Occipital lobe (tissue), 3 donors: ENCODE measurements at places on chromosomes 12 and 14. TPM values are rescaled to one million over a fixed set of nuclear protein-coding genes. Genes with fewer than 3 reads are reported as not detected.

Gene NOS1
- total RNA-seq: 1.2 TPM

Gene ARHGEF40
- total RNA-seq: 15.9 TPM

Gene A2ML1
- 1.2 TPM for total RNA-seq

Gene SMCO3
- total RNA-seq: not detected

Gene ACOT4
- 1.7 TPM for total RNA-seq

Gene FOXN4
- total RNA-seq: 0.16 TPM

DNA sequence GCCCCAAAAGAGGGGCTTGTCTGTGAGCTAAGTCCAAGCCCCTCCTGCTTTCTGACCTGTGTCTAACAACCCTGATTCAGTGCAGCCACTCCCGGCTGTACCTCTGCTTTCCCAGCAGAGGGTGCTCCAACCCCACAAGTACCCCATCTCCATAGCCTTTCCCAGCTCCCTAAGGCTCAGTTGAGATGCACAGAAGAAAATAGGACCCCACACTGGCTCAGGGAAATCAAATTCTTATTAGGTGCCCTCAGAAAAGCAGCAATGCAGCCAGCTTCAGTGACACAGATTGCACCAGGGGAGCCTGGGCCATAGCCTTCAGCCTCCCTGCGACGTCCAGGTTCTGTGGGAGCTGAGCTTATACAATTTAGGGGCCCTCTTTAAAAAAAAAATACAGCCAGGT lies 49.9 kb downstream of the LRRC74A start:
- peak; percentile 34 for DNase-seq

GRCh38 chr12:105107171-105107493 lies 399 bp upstream of the WASHC4 start:
- peak; percentile 56 for DNase-seq

- DNase-seq: no peak
Measured at GRCh38 chr12:122064780-122065588, 13.6 kb upstream of the MLXIP start.

- DNase-seq: no peak
Measured at GRCh38 chr12:41653386-41654326, 465.5 kb downstream of the PDZRN4 start.

GRCh38 chr12:112270673-112271072 lies 111.6 kb downstream of the HECTD4 start:
- no peak for DNase-seq

DNA sequence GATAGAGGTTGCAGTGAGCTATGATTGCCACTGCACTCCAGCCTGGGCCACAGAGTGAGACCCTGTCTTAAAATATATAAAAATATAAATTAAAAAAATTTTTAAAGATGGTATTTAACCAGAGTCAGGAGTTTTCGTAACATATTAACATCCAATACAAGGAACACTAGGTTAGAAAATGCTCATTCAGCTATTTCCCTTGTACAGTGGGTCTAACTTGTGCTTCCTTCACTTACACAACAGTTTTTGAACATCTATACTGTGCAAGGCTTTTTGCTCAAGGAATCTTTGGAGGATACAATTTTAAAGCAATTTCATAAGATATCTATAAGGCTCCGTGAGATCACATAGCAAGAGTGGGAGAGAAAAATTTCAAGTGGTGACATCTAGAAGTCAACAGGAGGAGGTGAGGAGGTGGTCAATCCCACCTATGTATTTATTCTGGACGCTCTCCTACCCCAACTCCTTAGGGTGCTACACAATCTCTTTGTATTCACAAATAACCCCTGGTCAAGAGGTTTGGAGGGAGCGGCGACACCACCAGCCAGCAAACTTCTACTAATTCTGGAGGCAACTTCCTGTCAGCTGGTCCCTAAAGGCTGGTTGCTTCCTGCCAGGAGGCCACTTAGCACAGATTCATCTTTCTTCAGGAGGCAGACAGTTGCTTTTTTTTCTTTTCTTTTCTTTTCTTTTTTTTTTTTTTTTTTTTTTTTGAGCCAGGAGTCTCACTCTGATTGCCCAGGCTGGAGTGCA lies 22.2 kb downstream of the DUSP16 start:
- no peak for DNase-seq

- no peak for DNase-seq
Measured at GRCh38 chr12:29796823-29797263, 13.1 kb upstream of the TMTC1 start.

- DNase-seq: no peak
Measured at GRCh38 chr14:103713304-103714062, 1.8 kb downstream of the XRCC3 start.

DNA sequence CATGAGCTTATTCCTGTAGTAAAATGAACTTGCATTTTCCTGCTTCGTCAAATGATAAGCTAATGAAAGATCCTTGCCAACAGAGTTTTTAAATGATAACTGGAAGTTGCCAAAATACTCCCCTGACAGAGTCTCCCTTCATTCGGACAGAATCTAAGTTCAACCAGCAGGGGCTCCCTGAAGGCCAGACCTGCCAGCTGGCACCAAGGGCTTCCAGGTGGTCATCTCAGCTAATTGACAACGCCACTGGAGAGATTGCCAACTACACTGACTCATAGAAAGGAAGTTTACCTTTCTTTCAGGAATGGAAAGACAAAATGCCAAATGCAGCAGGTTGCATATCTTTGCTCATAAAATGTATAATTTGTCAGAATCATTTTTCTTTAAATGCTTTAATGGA lies 462.8 kb downstream of the GXYLT1 start:
- no peak for DNase-seq

- no peak for DNase-seq
Measured at GRCh38 chr14:92215579-92215978, 93.8 kb downstream of the CPSF2 start.

DNA sequence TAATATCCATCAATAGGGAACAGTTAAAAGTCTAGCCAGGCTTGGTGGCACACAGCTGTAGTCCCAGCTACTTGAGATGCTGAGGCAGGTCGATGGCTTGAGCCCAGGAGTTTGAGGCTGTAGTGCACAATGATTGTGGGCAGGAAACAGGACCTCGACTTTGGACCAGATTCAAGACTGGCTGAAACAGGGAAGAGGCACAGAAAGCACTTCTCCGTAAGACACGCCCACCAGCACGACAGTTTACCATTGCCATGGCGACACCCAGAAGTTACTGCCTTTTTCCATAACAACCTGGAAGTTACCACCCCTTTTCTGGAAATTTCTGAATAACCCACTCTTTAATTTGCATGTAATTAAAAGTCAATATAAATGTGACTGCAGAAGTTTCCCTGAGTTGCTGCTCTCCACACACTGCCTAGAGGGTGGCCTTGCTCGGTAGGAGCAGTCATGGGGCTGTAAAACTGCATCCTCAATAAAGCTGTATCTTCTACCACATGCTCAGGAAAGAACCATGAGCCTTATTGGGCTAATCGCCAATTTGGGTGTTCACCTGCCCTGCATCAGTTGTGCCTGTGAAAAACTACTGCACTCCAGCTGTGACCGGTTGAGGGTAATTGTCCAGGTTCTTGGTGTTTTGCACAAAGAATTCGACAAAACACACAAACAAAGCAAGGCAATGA lies 4.6 kb upstream of the LRRC23 start:
- peak; percentile 40 for DNase-seq

DNA sequence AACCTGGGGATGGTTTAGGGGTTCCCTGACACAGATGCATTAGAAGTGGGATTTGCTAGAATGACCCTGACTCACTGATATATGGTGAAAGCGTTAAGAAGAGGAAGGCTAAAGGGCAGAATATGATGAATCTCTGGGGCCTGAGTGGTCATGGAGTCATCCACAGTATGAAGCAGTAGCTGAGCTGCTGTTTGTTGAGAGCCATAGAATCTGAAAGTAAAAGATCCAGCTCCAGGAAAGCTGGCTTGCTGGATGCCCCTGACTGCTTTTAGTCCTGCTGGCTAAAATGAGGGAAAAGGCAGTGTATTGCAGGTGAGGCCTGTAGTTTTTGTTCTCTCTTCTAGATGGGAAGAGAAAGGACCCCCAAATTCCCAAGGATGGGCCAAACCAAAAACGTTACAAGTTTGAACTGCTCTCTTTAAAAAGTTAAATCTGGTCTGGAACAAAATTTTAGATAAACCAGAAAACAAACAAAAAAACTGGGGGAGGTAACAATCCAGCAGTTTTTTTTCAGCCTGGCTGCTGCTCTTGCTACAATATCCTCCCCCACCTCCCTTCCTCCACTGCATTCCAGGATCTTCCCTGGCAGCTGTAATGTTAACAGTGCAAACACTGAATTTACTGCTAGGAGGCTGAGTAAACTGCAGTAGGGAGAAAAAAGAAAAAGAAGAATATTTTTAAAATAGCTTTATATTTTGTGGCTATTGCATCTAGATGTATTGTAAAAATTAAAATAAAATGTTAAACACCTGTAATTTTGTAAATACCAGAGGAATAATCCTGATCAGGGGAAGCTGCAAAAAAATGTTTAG lies 16.5 kb downstream of the SEL1L start:
- no peak for DNase-seq

DNA sequence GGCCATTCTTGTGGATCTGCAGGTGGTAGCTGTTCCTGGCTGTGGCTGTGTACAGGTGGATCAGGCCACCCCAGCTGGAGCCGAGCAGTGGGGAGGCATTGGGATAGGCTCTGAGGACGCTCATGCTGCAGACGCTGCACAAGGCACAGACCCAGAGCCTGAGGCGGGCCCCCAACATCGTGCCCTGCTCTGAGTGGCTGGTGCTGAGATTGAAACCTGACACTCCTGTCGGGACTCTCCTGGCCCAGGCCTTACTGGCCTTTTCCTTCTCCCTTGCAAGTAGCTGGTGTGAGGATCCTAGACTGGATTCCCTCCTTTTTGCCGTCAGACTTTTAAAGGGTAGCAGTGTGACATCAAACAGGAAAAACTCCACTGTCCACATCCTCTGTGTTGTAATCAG lies at the start of gene FGF23:
TSS of gene FGF23 (minus strand) at position 308 of the 400 bp plus-strand sequence. CDS start at position 178, 130 bp downstream.
- DNase-seq: no peak

GRCh38 chr14:71720978-71721624 lies 211.1 kb upstream of the RGS6 start:
- no peak for DNase-seq

DNA sequence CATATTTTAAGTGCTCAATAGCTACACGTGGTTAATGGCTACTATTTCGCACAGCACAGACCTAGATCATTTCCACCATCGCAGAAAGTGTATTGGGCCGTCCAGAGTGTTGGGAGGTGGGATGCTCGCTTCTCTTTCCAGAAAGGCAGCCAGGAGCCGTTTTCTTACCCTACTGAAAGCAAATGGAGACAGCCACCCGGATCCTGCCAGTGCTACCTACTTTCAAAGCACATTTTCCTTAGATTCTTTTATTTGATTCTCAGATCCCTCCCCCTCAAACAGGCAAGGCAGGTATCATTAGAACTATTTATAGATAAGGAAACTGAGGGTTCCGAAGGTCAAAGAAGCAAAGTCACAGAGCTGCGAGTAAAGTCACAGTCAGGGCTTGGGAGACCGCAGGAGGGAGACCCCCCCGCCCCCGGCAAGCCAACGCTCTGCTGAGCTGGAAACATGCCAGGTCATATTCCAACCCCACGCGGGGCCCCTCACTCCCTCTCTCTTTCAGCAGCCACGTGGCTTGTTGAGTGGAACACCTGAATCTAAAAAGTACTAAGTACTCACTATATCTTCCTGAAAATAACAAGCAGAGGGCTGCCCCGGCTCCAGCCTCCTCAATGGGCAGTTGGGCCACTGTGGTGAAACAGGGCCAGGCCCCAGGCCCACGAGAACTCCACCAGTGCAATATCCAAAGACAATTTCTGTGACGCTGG lies 36.2 kb downstream of the PRIMA1 start:
- DNase-seq: no peak
